ENCODE measurements at places on chromosomes 4 and X. TPM values are rescaled to one million over a fixed set of nuclear protein-coding genes. Genes with fewer than 3 reads are reported as not detected.

The S100P gene
- 9.0 TPM for polyA plus RNA-seq

The RTL9 gene
- 0.22 TPM for polyA plus RNA-seq

The TMPRSS11F gene
- polyA plus RNA-seq: 0.12 TPM

The NSG1 gene
- 4.9 TPM for polyA plus RNA-seq

DNA sequence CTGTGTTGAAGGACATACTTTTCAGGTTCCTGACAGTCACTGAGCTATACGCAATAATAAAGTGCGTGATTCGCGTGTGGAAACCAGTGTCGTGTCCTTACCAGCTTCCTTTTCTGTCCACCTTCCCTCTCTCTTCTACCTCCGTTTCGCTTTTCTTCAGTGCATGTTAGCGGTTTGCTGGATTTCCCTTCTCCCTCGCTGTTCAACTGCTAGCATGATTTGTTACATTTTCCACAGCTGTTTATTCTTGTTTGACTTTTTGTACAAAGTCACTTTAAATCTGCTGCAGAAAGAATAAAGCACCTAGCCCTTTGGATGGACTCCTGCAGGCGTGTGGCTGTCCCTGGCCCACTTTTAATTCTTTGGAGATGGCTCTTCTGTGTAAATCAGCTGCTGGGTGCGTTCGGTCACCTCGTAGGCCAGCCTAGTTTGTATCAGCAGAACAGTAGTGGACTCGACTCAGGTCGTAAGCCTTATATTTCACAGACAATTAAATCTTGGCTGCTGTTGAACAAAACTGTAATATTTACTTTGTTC is 8.9 kb upstream of the HAND2 start:
- no peak for DNase-seq

GRCh38 chrX:28659269-28659668 is 72.0 kb downstream of the IL1RAPL1 start:
- DNase-seq: no peak

GRCh38 chr4:80529026-80529425 is 193.5 kb downstream of the CFAP299 start:
- DNase-seq: no peak

DNA sequence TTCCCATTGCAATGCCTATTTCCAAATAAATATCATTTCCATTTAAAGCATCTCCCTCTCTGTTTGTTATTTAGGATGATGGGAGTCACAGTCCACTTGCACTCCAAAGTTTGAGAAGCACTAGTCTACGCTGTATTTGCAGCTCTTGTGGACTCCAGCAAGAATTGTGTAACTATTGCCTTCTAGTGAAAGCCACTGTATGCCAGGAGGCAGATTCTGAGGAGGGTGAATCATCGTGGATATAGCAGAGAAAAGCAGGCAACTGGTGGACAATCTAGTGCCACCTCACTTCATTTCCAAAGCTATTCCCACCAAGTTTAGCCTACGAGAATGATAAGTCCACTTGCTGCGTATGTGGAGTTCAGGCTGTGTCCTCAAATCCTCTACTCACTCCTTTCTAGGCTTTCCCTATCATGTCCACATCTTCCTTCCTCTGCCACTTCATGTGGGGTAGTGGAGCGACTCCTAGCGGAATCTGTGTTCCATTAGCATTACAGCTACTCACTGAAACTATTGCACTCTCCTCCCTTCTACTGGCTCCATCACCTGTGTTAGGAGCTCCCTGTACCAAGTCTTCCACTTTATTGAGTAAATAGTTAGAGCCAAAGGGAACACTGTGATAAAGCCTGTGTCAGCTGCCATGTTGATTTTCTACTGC is 501.8 kb upstream of the GALNT7 start:
- no peak for DNase-seq

GRCh38 chrX:68109162-68109561 is 324.1 kb downstream of the OPHN1 start:
- no peak for DNase-seq

DNA sequence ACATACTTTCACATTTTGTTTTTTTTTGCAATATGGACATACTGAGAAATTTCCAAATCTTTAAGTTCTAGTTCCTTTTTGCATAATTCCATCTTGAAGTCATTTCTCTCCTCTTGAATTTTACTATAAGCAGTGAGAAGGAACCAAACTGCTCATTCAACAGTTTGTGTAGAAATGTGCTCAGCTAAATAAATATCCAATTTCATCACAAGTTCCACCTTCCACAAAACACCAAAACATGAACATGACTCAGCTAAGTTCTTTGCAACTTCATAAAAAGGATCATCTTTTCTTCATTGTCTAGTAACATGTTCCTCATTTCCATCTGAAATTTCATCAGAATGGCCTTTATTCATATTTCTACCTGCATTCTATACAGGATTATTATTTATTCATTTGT is 77.3 kb upstream of the FGF13 start:
- DNase-seq: no peak

DNA sequence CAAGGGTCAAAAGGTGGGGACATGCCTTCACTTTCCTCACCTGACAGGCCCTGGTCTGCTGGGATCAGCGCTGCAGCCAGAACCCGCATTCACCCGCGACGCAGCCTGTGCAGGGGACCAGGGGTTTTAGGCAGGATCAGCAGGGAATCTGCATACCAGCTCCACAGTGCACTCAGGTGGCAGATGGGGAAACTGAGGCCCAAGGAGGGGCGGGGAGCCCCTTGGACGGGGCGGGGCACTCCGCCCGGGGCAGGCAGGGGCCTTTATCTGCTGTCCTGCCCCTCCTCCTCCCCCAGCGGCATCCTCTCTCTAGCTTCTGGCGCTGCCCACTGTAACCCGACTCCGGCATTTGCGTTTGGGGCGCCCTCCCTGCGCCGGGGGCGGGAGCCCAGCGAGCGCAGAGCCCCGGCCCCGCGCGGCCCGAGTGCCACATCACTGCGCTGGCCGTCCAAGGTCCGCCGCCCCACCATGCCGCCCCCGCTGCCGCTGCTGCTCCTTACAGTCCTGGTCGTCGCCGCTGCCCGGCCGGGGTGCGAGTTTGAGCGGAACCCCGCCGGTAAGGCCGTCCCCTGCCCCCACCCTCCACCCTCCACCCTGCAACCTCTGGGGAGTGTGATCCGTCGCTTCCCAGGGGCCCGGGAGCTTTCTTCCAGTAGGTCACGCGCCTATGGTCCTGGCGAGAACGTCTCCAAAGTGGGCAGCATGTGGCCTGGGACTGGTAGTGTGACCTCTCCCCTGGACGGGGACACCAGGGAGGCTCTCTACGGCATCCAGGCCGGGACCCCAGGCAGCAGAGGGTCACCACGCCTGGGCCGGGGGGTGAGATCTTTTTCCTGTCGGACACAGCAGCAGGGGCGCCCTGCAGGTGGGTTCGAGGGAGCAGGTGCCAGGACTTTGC is at the start of gene CPZ:
Gene CPZ (plus strand): TSS at position 400 of the 898 bp plus-strand sequence. CDS start 69 bp downstream, at position 469.
- peak; percentile 64 for DNase-seq

Measured in left kidney (tissue), 8 donors.